Hematopoietic multipotent progenitor cell treated with erythropoietin and hydrocortisone succinate and interleukin-3 and kit ligand, for 4 days (in vitro differentiated cells): ENCODE measurements at places on chromosomes 2 and 18.

DNA sequence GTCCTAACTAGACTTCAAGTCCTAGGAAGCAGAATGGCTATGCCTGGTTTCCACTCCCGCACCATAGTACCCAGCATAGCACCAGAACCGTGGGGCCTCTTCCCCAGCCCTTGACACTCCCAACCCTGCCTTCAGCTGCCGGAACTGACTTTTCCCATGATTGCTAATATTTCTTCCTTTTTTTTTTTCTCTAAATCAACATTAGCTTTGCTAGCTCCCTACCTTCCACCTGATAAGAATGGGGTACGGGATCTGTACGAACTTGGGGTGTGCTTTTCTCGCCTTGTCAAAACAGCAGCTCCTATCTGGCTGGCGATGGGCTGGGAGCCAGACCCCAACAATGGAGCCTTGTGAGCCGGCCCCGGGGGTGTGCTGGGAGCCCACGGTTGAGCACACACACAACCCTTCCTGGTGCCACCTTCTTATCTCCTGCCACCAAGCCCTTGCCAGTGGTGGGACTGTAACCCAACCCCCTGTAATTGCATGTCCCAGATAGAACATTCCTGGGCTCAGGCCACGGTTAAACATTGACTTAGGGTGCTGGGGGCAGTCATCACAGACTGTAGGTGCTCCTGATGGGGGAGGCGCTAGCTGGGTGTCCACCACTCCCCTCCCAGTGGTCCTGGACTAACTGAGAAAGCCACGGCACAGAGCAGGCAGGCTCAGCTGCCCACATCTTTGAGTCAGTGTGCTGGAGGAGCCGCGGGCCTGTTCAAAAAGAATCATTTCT lies 213.0 kb upstream of the HAAO start:
- peak; percentile 96 for DNase-seq

- DNase-seq, result no peak
Observed at GRCh38 chr2:25387876-25388449, 46.2 kb upstream of the DNMT3A start.

DNA sequence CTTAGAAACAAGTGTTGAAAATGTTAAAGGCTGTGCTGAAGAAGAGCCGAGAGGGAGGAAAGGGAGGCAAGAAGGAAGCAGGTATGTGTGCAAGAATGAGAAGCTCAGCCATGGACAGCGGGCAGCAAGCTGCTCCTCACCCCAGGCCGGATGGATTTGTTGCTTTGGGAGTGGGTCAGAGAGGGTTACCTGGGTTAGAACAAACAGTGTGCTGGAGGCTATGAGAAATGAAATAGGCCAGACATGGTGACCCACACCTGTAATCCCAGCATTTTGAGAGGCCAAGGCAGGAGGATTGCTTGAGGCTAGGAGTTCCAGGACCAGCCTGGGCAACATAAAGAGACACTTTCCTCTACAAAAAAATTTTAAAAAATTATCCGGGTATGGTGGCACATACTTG lies 97.5 kb downstream of the TANC1 start:
- DNase-seq, result no peak

DNA sequence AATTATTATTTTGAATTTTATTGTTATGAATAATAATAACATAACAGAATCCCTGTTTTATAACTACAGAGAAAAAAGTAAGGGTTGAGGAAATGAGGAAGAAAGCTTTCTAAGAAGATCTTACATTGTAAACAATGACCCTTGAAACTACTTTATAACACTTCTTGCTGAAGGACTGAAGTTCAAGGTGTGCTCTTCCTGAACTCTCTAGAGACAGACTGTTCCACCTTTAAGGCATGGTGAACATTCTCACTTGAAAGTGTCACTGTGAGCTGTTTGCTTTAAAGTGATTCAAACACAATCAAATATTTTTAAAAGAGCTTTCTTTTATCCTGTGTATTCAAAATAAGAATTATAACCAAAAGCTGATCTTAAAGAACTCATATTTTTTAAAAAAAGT lies 131.5 kb downstream of the DNAH7 start:
- DNase-seq, result no peak

- no peak for DNase-seq
Observed at GRCh38 chr18:54878659-54879358, 50.5 kb downstream of the RAB27B start.

DNA sequence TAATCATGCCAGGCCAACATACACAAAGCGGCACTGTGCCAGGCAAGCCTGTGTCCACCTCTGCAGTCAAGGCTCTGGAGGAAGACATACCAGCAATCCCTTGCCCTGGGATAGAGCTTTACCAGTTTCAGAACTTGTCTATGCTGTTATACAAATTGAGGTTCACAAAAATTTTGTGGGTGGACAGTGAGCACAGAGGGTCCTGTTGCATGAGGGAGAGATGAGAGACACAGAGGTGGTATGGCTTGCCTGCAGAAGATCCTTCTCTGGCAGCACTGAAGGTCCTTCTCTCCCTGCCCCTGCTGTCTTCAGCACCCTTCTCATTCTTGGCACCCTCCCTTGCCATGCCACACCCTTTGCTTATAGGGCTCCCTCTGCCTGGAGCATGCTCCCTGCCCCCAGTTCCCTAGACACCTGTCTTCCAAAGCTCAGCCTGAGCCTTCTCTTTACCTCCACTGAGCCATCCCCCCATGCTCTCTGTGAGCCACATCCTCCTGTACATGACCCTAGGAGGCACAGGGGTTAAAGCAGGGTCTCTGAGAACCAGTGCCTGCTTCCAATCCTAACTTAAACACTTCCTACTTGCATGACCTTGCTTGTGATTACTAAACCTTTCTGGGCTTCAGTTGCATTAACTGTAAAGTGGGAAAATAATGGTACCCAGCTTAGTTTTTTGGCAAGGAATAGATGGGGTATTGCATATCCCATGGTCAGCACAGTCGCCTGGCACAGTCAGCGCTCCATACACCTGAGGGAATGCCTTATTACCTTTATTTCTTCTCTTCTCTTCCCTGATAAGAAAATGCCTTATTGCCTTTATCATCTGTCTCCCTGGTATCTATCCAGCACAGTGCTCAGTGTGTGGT lies 857 bp downstream of the FABP1 start:
- DNase-seq, result no peak

- DNase-seq, result no peak
Observed at GRCh38 chr18:63817441-63818051, 42.3 kb downstream of the SERPINB7 start.

GRCh38 chr2:180519276-180519675 lies 461.1 kb upstream of the UBE2E3 start:
- no peak for DNase-seq

GRCh38 chr2:137706786-137707613 lies 257.3 kb upstream of the HNMT start:
- peak; percentile 39 for DNase-seq

- DNase-seq, result no peak
Observed at GRCh38 chr2:71793926-71794325, 340.6 kb downstream of the DYSF start.

GRCh38 chr2:99081891-99082290 lies 59.6 kb upstream of the C2orf15 start:
- no peak for DNase-seq

DNA sequence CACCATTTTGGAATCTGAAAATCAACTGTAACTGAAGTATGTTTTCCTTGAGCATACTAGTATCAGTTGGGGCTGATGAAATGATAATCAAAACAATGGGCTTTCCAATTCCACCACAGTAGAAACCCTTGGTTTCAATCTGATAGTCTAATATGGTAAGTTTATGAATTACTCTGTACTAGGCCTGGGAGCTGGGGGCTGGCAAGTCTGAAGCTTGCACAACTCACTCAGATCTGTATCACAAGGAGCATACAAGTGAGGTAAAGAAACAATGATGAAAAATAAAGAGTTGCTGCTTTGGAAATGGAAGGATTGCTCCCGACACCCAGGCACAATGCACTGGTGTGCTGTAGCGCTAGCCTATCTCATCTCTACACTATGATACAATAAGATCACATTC lies 19.4 kb downstream of the ZEB2 start:
- DNase-seq, result peak; percentile 64

GRCh38 chr2:68828887-68829708 lies 42.1 kb downstream of the BMP10 start:
- DNase-seq, result peak; percentile 99

DNA sequence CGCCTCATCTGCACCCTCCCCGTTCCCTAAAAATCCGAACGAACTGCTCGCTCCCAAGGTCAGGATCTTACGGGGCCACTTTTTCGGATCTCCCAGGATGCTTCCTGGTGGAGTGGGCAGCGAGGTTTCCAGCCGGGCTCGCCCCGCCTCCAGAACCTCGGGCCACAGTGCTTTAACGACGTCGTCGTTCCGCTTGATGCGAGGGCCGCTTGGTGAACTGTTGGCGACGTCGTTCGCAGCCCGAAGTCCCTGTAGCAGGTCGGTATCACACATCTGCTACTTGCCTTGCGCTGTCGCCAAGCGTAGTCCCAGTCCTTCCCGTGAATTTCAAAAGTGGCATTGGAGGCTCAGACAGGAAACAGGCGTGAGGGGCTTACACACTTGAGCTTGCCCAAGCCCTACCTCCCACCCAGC lies 15.3 kb downstream of the EVX2 start:
- no peak for DNase-seq

DNA sequence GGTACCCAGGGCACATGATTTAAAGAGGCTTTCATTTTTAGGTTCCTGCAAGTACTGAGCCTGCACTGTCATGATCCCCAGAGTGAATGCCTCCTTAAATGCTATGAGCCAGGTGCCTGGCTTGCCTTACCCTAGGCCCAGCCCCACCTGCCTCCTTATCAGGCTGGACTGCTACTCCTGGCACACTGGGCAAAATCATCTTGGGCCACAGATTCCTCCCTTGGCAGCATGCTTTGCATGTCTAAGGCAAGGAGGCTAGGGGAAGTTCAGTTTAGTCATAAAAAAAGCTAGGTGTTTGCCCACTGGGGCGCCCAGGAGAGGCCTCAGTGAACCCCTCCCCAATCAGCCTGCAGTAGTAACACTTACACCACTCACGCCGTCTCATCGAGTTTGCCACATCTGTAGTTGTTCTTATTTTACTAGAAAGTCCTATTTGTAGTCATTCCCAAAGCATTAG lies 45.1 kb downstream of the LBH start:
- DNase-seq, result no peak

DNA sequence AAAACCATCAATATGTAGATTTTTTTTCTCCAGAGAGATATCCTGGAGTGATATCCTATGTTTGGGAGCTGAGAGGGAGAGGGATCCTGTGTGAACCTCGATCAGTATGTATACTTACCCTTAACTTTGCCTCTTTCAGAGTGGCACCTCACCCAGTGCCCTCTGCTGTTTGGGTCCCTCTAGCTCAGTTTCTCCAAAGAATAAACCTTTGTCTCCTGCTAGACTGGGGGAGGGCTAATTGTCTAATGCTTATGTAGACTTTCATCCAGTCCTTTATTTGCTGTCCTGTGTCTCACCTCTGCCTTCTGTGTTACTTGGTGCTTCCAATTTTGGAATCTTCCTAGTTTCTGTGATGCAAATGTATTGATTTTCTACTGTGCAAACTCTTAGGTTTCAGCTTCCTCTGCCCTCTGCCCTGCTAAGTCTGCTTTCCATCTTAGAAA lies 48.4 kb downstream of the MTX2 start:
- DNase-seq, result no peak

DNA sequence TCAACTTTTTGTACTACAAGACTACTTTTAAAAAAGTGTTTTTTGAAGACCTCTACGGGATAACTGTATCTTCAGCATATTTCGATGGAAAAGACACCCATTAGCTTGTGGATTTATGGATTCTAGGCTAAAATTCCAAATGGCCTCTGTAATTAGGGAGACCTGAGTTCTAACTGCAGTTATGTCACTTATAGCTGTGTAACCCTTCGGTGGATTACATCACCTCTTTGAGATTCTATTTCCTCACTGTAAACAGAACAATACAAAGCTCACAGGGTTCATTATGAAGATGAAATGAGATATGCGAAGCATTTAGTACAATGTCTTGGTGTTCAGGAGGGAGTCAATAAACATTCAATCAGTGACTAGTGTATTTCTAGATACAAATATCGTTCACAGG lies 24.2 kb downstream of the LMAN2L start:
- no peak for DNase-seq

DNA sequence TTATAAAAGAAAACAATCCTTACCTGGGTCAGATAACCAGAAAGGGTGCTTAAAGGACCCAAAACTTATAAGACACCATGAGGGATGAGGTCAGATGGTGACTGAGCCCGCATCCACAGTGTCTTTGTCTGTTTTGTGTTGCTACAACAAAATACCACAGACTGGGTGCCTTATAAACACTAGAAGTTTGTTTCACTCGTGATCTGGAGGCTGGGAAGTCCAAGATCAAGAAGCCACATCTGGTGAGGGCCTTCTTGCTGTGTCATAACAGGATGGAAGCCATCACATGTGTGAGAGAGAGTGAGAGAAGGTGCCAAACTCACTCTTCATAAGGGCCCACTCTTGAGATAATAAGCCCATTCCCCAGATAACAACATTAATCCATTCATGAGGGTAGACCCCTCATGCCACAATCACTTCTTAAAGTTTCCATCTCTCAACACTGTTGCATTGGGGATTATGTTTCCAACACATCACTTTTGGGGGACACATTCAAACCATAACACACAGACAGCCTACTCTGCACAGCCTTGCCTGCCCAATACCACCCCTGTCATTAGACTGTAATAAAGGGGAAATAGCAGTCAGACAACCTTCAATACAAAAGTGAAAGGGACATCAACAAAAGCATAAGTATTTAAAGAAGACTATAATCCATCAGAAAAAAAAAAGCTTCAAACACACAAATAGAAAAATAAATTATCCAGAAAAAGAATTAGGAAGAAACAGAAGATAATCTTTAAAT lies 249.8 kb downstream of the ANAPC1 start:
- peak; percentile 63 for DNase-seq

DNA sequence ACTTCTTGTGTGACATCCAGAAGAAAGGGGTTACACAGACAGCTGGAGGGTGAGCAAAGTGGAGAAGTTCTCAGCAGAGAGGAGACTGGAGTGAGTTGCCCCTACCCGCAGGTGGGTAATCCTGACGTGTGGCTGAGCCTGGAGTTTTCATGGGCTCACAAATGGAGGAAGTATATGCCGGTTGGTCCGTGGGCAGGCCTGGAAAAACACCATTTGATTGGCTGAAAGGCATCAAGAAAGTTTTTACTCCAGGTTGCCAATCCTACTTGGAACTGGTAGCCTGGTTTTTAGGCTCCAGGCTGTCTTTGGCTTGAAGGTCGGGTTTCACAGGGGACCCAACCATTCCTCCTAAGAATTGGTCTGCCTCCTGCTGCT lies 1177.4 kb upstream of the LRRTM1 start:
- no peak for DNase-seq

- peak; percentile 81 for DNase-seq
Observed at GRCh38 chr2:134207589-134208209, 46.2 kb upstream of the MGAT5 start.

DNA sequence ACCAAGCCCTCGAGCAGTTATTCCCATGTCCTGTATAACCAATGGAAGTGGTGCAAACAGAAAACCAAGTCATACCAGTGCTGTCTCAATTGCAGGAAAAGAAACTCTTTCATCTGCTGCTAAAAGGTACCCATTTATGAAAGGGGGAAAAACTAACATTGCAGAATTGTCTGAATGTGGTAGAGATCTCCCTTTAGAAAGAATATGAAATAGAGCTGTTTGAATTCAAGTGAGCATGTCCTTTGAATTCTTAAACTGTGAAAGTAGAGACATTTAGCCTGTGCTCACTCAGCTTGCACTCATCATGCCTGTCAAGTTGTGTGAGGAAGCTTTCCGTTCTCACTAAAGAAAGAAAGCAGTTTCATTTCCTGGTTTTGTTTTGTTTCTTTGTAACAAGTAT lies 87.4 kb downstream of the EML4 start:
- DNase-seq, result no peak

GRCh38 chr2:214069254-214069653 lies 341.6 kb upstream of the VWC2L start:
- peak; percentile 31 for DNase-seq

- peak; percentile 82 for DNase-seq
Observed at GRCh38 chr2:98654699-98655495, 46.5 kb downstream of the UNC50 start.
